GM04504 (cell line): ENCODE measurements at places on chromosomes 12 and 14.

DNA sequence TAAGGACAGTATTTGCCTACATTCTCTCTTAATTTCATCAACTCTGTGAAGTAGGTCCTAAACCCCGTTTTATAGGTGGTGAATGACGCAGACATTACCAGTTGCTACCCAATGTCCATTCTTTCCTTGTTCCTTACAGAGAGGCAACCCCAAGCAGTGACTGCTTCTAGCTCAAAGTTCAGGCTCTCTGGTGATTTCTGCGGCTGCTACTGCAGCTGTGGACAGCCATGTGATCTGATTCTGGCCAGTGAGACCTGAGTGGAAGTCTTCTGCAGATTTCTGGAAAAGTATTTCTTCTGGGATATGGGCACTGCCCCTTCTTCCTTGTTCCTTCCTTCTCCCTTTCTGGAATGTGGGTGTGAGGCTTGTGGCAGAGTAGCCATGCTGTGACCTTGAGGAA, 82.9 kb downstream of the ARF6 start:
- no peak for DNase-seq

DNA sequence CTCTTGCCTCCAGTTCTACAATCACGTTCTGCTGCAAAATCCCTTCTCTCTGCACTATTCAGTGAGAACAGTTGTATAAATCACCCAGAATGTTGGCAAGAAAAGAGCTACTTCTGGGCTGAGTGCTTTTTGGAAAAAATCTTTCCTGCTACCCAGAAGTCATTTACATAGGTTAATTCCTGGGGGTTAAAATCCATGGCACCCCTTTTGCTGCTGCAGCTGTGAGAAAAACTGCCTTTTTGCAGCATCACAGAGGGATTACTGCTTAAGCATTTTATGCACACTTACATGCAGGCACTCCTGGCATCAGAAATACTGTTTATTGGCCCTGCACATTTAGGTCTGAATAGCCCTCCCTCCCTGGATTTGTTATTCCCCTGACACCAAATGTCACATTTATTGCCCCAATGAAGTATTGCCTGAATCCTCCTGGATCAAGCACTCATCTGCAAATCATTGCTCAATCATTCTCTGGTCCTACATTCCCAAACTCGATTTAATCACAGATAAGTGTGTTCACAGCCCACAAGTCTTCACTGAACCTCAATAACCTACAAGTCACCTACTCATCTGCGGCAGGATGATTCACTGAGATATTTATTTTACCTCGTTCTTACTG, 43.1 kb upstream of the CCDC196 start:
- no peak for DNase-seq

- DNase-seq: no peak
Measured at GRCh38 chr12:125120566-125120965, 55.3 kb downstream of the AACS start.

DNA sequence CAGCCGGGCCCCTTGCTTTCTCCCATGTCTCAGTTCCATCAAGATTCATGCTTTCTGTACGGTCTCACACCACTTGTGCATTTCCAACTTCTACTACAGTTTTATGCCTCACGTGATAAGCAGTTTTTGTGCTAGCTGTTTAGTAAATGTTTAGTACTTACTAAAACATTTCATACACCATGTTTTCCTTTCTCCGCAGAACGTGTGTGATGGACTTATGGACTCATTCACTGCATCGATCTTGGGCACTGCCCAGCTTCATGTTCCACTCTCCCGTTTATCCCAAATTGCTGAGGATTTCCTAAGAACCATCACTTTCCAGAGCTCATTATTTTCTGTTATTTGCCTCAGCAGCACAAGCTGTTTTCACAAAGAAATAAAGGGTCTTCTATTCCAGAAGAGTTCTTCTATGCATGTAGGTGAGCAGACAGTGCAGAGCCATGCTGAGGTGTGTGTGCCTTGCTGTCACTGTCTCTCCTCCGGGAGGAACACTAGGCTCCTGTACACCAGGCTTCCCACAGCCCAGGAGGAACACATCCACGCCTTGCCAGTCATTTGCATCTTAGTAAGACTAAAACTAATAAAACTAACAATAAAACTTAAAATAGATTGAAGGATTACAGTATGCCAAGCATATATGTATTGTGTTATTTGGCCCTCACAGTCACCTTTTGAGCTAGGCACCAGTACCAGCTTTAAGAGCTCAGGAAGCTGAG, 90.3 kb upstream of the EEA1 start:
- no peak for DNase-seq

DNA sequence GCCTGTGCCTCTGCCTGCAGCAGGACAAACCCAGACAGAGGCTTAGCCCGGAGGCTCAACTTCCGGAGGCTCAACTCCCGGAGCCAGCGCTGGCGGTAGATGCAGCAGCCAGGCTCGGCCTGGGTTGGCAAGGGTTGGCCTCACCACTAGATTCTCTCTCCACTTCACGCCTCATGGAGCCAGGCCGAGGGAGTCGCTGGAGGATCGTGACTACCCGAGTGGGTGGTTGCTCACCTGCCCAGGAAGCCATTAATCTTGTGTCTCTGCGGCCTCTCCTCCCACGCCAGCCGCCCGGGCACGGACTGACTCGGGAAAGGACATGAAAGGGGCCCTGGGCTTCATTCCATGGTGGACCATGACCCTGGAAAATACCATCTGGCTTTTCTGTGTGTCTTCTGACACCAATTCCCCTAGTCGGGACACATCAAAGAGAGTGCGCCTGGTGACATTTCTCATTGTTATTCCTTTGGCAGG, 20.8 kb downstream of the ESRRB start:
- DNase-seq: no peak

DNA sequence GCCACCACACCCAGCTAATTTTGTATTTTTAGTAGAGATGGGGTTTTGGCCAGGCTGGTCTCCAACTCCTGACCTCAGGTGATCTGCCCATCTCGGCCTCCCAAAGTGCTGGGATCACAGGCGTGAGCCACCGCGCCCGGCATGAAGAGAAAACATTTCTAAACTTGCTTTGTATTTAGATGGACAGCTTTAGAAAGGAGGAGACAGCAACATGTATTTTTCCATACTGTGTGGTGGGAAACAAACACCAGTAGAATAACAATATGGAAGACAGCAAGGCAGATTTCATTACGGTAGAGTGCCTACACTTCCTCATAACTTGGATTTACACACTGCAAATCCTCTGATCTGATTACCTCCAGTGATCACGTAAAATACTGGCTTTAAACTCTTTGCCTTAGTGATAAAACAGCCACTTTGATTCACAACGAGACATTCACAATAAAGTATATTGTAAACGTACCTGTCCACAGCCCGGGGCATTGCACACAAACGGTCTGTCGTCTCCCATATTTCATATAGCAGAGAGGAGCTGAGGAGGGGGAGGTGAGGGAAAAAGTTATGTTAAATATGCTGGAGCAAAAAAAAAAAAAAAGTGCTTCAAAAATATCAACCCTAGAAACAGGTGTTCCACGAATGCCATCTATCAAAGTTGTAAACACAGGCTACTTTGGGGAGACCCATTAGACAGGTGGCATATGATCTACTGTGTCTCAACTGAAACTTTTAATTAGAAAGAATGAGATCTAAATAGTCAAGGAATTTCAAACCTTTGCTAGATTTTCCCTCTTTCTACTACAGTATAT, 25.5 kb downstream of the ATF7 start:
- DNase-seq: no peak

DNA sequence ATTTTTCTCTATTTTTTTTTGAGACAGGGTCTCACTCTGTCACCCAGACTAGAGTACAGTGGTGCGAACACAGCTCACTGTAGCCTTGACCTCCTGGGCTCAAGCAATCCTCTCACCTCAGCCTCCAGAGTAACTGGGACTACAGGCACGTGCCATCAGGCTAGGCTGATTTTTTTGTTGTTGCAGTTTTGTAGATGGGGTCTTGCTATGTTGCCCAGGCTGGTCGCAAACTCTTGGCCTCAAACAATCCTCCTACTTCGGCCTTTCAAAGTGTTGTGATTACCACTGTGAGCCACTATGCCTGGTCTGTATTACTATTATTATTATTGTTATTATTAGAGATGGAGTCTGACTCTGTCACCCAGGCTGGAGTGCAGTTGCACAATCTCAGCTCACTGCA, 23.3 kb downstream of the GIT2 start:
- DNase-seq: no peak

- no peak for DNase-seq
Measured at GRCh38 chr14:103485504-103485903, 37.1 kb downstream of the CKB start.

- no peak for DNase-seq
Measured at GRCh38 chr14:90319634-90320541, 11.9 kb downstream of the NRDE2 start.

DNA sequence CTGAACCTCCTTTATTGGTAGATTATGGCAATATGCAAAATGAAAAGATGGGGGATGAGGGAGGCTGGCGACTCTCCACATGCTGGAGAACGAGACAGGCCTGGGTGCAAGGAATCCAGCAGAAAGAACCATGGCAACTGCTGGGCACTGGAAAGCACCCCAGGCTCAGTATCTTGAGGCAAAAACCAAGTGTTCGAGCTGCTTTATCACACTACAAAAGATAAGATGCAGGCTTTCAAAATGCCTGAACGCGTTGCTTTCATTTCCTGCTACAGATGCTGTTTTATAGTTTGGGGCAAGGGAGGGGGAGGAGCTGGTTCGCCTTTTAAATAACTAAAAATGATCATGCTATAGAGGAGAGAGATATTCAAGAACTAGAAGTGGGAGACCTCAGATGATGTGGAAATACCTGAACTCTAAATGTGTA, 38.9 kb downstream of the NIN start:
- no peak for DNase-seq

DNA sequence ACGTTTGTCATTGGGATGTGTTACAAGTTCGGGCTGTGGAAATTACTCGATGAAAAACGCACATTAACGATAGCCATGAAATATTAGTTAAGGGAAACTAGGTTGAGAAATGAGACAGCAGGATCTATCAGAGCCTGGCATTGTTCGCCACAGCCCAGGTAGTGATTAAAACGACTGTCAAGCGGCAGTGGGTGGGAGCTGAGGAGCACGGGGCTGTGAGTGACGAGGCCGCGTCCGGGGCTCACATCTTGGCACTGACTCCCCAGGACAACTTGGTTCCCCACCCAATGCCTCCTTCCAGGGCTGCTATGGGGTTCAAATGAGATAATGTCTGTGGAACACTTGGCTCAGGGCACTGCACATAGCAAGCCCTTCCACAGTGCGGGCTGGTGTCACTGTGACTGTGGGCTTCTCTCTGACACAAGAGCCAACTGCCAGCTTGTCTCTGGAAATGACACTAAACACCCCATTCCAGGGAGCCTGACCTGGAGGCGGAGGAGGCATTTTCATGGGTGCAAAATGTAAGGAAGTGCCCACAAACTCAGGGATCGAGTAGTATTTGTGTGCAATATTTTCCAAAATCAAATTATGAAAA, 19.3 kb downstream of the MMAB start:
- no peak for DNase-seq

DNA sequence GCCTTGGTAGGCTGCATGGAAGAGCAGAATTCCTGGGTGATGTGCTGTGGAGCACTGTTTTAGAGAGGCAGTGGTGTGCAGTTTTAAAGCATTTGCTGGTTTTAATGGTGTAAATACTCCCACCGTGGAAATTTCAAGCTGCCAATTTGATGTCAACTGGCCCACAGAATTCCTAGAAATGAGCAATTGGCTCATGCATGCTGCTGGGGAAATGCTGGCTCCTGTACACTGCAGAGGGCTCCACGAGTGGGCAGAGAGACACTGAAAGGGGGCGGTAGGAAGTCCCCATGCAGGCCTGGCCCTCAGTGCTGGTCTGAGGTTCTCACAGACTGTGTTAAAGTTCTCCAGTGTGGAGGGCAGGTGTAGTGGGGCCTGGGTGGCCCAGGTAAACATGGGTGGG, 99.4 kb upstream of the NTF3 start:
- no peak for DNase-seq

- no peak for DNase-seq
Measured at GRCh38 chr14:36315159-36315853, 5.1 kb downstream of the MBIP start.

- DNase-seq: no peak
Measured at GRCh38 chr12:104958805-104959334, 780 bp upstream of the SLC41A2 start.

DNA sequence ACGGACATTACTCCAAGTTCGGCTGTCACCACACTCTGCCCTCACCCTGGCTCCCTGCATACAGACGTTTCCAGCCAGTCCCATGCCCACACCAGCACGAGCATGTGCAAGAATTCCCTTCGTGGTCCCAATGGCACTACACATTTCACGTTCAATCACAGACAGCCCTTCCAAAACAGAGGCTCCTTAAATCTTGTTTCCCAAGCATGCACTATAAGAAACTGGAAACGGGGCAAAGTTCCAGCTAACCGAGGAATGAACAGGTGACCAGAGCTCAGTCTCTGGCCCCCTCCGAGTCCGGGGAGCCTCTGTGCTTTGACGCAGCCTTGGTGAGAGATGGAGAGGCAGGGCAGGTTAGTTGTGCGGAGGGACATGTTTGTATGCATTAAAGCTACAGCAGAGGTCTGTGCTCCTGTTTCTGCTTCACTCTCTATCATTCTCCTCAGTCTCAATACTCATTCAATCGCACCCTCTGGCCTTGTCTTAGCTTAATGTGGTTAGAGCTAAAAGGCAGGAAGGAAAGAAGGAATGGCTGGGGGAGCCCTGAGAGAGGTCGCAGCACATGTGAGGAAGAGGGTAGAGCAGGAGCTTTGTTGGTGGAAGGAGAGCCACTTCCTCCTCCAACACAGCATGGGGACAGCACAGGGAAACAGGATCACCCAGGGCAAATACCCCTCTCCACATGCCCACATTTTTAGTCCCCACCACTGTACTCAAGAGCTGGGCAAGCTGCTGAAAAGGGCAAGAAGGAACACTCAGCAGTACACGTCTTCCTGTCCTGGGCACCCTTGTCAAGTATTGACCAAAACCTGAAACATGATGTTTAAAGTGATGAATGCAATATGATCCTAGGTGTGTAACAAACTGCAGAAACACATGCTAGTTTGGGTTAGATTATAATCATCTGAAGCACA, 12.2 kb upstream of the SELPLG start:
- no peak for DNase-seq

DNA sequence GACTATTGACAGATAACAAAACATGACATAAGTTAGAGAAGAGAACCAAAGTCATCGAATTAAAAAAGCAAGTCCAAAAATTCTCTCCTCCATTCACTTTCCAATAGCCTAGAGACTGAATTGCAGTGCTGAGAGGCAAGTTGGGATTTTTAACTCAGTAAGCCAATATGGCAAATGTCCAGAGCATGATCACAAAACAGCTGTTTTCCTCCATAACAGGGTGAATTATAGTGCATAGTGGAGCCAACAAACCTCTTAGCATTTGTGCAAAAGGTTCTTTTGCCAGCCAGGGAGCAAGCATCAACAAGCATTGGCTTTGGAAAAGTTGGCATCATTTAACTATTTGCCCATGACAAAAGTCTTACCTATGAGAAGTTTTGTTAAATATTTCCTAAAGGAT, 458.8 kb upstream of the NOVA1 start:
- DNase-seq: no peak
